NCI-H1105 treated with DMSO at 0.1 percent for 48 hours (cell line): ENCODE measurements at places on chromosomes 3 and 15.

- no peak for DNase-seq
Observed at GRCh38 chr3:193978030-193978429, 157.9 kb upstream of the HES1 start.

DNA sequence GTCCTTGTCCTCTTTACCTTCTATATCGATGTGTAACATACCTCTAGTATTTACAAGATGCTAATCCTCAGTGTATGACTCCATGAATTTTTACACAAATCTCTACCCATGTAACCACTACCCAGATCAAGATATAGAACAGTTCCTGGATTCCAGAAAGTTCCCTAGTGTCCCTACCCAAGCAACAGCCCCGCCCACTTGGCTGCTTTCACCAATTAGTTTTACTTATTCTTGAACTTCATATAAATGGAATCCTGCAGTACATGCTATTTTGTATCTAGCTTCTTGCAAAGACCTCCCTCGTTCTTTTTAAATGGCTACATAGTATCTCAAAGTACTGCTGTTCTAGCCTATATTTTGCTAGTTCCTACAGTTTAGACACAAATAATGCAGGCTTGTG lies 33.0 kb downstream of the CD276 start:
- DNase-seq, result no peak

DNA sequence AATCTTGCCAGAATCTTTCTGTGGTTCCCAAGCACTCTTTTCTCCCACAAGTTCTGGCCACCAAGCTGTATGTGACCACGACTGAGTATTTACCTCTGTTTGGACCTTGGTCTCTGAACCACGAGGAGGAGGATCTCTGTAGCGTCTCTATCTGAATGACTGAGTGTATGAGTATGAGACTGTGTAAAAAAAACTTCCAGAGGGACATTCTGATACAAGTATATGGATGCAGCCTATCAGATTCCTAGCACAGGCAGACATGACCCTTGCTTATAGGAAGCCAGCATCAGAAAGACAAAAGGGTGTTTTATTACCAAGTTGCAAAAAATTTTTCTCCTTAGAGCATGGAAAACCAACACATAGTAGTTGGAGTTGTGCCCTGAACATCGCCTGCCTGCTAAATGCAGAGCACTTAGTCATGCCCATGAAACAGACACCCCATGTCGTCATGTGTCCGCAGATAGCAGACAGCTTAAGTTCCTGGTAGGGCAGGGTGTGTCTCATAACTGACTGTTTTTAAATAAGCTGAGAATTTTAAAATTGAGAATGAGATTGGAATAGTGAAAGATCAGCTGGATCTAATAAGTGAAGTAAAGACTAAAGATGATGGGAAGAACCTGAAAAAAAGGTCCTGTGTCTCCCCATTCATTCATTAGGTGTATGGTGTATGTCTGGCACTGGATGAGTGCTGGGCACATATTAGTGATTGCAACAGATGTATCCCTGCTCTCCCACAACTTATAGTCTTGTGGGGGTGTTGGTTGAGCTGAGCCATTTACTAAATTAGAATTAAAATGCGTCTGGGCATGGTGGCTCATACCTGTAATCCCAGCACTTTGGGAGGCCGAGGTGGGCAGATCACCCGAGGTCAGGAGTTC lies 30.9 kb downstream of the DAG1 start:
- DNase-seq, result no peak

DNA sequence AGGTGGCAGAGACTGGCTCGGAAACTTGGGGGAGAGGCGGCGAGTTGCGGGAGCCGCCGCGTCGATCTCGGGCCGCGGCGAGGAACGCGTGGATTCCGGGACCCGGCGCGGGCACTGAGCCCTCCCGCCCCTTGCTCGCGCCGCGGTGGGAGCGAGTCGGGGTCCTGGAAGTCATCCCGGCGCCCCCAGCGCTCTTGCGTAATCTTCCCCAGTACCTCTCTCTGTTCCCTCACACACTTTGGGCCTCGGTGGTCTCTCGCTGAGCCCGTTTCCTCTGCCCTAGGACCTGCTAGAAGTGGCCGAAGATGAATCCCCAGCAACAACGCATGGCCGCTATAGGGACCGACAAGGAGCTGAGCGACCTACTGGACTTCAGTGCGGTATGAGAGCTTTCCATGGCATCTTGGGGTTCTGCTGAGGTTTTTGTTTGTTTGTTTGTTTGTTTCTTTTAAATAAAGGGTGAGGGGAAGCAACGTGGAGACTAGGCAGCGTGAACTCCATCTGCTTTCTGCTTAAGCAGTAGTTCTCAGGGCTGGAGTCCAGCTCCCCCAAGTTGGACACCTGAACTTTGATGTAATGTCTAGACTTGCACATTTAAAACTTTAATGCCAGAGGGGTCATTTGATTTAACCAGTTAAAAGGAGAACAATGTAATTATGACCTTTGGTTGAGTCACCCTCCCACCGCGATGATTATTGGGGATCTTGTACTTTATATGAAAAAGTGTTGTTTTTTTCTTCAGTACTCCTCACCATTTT lies 1.3 kb downstream of the TCF12 start:
- no peak for DNase-seq

DNA sequence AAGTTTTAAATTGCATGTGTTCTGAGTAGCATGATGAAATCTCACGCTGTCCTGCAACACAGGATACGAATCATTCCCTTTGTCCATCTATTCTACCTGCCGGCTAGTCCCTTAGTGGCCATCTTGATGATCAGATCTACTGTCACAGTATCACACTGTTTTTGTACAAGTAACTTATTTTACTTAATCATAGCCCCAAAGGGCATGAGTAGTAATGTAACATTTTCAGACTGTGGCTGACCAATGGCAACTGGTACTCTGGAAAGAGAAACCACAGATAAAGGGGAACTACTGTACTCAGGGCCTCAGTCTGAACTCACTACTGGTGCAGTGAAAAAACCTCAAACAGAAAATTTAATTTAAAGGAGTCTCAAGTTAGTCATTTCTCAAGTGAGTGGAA lies 127.3 kb upstream of the MRPL3 start:
- no peak for DNase-seq

GRCh38 chr3:52197499-52197841 lies 490 bp upstream of the ALAS1 start:
- no peak for DNase-seq

GRCh38 chr3:107272471-107272870 lies 104.8 kb upstream of the CCDC54 start:
- DNase-seq, result no peak

- no peak for DNase-seq
Observed at GRCh38 chr3:180430896-180431295, 171.1 kb upstream of the TTC14 start.
